ENCODE measurements at places on chromosomes 7 and 10. TPM values are rescaled to one million over a fixed set of nuclear protein-coding genes. Genes with fewer than 3 reads are reported as not detected.

Gene ADCY1
- 0.37 TPM for polyA plus RNA-seq

- no peak for DNase-seq
Observed at GRCh38 chr7:50119815-50120637, 27.0 kb upstream of the ZPBP start.

DNA sequence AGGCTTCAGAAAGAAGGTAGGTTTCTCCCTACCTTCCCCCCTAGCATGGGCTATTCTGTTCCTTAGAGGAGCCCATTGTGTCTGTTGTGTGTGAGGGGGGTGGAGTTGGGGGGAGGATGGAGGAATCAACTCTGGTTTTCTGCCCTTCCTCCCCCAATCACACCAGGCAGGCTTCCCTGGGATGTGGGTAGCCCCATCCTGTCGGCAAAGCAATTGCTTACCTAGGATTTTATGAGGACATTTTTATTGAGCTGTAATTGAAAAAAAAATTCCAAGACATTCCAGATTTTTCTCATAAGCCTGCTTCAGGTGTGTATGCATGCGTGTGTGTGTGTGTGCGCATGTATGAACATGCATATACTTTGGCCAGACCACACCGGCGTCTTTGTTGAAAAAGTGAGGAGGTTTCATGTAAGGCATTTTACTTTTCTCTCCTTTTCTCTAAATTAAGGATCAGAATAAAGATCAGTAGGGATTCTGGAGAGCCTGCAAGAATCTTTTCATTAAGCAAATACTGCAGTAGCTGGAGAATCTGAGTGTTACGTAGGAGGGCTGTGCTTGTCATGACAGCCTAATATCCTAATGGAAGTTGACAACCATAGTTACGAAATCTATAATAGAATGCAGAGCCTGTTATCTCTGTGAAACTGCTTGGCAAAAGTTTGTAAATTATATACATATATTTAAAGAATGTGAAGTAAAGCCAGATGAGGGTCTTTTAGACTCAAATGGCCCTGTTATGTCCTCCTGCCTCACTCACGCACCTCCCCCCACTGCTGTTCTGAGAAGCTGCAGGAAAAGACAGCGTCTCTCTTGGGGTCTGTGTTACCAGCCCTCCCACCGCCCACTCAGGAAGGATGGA lies 27.3 kb upstream of the SAMD8 start:
- DNase-seq: no peak

DNA sequence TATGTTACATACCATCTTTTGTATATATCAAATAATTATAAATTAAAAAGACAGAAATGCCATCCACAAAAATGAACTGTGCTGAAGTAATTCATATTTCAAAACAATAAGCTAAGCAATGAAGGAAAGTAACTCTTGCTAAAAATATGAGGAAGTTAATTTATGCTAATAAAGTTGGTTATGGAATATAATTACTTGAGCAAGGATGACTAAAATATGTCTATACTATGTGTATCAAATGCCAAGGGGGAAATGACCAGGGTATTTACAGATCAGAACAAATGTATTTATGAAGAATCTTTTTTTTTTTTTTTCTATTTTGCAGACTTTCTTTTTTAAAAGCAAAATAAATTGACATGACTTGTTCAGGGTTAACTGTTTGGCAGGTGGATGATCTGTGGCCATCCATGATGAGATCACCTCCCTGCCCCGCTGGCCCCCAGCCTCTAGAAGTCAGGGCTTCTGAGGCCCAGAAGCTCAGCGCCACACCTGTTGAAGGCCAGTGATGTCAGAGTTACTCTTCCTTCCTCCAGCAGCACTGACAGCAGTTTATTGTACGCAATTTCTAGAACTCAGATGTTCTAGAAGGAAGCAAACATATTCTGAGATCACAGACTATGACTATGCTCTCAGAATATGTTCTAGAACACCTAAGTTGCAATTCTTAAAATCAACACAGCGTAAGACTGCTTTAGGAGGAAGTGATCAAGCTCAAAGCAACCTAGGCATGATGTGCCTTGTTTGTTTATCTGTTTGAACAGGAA lies 196.1 kb upstream of the KLF14 start:
- DNase-seq: no peak

Gene RHOBTB1
- 19.4 TPM for polyA plus RNA-seq

Gene FBXL13
- 4.0 TPM for polyA plus RNA-seq

Gene BTBD16
- polyA plus RNA-seq: 0.04 TPM

GRCh38 chr7:151572136-151572535 lies 52.4 kb upstream of the RHEB start:
- no peak for DNase-seq

- DNase-seq: no peak
Observed at GRCh38 chr10:310976-311639, 175.9 kb downstream of the ZMYND11 start.

- peak; percentile 72 for DNase-seq
Observed at GRCh38 chr7:105210721-105211205, 178.0 kb downstream of the SRPK2 start.

DNA sequence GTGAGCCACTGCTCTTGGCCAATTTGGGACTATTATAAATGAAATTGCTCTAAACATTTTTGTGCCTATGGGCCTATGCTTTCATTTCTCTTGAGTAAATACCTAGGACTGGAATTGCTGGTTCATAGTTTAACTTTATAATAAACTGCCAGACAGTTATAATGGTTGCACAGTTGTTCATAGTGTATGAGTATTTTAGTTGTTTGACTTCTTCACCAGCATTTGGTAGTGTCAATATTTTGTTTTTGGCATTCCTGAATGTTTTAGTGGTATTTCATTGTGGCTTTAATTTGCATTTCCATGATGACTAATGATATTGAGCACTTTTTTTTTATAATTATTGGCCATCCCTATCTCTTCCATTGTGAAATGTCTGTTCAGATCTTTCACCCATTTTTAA lies 29.5 kb downstream of the PLEKHA8 start:
- no peak for DNase-seq

All from endothelial cell of umbilical vein (primary cell).